ENCODE measurements at places on chromosomes 12 and 14.
A peak's percentile ranks its signal among the peaks of the same experiment; 100 is the strongest.

DNA sequence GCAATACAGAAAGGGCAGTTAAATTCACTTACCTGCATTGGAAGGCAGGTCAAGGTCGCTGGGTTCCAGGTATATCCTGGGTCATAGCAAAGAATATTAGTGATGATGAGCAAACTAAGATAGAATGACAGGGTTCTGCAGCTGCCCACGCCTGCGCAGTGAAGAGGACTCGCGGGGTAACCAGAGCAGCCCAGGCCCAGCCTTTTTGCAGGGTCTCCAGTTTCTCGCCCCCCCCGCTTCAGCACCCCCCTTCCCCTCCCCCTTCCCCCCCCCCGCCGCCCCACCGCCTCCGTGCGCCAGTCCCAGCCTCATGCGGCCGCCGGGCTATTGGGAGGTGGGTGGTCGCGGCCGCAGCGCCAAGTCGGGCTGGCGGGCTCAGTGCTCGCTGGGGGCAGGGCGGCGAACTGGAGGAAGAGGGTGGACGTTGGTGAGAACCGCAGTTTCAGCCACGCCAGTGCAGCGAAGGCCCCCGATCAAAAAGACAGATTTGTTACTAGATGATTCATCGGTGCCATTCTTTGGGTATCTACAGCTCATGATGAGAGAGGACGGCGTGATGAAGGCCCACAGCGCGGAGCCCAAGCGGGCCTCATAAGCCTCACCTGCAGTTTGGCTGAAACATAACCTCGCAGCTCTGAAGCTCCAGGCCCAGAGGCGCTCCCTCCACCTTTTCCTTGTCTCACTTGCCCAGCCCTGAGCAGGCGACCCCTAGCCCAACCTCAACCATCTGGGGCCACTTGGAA lies 20.2 kb downstream of the SLC2A3 start:
- no peak for DNase-seq

DNA sequence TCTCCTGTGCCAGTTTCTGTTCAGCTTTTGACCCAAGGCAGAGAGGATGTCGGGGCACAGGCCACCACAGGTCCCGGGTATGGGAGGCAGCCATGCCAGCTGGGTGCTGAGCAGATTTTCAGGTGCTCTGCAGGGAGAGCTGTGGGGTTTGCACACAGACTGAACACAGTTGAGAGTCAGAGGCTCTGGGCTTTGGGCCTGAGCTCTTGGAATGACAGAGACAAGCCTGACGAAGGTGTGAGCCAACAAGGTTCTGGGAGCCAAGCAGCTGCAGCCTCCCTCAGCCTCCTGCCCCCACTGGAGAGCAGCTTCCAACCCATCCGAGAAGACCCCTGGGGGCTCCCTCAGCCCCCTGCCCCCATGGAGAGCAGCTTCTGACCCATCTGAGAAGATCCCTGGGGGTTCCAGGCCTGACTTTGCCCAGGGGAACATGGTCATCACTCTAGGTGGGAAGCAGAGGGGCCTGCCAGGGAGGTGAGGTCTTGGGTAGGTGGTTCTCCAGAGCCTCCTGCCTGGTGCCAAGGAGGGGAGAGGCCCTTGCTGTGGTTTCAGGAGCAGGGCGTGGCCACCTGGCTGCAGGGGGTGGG lies 13.8 kb downstream of the FBRSL1 start:
- DNase-seq, result no peak

GRCh38 chr14:104143521-104144452 lies 5.4 kb downstream of the KIF26A start:
- no peak for DNase-seq

- DNase-seq, result no peak
Observed at GRCh38 chr12:29024117-29024516, 125.0 kb upstream of the FAR2 start.

DNA sequence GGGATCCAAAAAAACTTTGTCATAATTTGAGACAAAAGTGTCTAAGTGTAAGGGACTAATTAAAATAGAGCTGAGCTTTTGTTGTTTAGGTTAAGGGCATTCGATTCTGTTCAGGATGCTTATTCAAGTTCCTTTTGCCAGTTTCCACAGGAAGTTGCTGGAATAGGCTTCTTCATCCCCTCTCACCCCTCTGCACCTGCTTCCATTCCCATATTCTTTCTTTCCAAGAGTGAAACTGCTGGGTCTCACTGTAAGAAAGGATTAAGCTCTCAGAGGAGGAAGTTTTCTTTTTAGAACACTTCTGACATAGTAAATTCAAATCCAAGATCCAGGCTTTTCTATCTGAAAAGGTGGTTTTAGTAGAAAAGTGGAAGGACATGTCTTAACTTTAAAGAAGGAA lies 61.4 kb downstream of the POLR3B start:
- DNase-seq, result no peak

DNA sequence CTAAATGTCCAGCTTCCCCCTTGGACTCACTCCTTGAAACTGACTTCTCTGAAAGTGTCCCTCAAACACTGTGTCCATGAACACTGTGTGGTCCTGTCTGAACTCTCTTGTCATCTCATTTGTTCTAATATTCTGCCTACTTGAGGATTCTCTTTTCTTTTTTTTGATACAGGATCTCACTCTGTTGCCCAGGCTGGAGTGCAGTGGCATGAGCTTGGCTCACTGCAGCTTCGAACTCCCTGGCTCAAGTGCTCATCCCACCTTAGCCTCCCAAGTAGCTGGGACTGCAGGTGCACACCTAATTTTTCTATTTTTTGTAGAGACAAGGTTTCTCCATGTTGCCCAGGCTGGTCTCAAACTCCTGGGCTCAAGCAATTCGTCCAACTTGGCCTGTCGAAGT lies 4.9 kb upstream of the HEBP1 start:
- no peak for DNase-seq

- DNase-seq, result no peak
Observed at GRCh38 chr12:105273601-105274000, 37.6 kb upstream of the APPL2 start.

- DNase-seq, result no peak
Observed at GRCh38 chr12:80551897-80552296, 107.9 kb downstream of the PTPRQ start.

DNA sequence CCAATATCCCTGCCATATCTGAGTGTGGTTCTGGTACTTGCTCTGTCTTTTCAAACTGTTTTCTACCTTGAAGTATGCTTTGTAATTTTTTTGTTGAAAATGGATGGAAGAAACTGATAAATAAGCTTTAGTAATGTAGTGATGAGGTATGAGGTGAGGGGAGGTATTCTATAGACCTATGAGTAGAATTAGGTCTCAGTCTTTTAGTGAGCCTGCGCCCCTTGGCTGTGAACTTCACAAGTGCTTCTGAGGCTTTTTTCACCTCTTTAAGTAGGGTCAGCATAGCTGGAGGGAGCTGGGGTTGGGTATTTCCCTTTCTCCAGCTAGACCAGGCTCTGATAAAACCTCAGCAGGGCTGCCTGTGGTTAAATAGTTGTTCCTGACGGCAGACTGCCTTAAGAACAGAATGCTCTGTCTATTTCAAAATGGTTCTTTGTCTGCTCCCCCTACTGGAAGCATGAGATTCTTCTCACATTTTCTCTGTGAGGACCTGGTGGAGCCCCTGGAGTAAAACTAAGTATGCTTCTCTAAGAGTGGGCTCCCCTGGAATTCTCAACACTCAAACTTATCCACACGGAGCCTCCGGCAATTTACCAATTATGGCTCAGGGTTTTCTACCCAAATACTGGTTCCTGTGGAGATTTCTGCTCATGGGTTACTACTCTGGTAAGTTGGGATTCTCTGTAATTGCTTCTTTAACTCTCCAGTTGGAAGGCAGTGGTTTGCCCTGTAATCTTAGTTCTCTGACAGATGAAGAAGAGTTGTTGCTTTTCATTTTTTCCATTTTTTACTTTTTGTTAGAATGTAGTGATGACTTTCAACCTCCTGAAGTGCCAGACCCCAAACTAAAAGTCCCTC lies 13.1 kb downstream of the KRT5 start:
- no peak for DNase-seq

DNA sequence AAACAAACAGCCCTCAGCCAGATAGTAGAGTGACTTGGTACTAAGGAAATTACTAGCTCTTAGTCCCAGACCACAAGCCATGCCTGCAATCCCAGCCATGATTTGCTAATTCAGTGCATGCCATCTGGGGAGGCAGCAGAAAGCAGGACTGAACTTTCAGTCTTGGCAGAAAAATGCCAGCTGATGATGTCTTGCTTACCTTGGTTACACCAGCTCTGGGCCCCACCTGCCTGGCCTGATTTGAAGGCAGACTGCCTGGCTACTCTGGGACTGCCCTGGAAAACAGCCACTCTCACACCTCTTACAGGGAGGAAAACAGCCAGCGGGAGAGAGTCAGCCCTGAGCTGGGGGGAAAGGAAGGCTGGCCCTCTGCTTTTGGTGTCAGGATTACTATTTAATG lies 4.6 kb upstream of the UNC119B start:
- DNase-seq, result no peak

DNA sequence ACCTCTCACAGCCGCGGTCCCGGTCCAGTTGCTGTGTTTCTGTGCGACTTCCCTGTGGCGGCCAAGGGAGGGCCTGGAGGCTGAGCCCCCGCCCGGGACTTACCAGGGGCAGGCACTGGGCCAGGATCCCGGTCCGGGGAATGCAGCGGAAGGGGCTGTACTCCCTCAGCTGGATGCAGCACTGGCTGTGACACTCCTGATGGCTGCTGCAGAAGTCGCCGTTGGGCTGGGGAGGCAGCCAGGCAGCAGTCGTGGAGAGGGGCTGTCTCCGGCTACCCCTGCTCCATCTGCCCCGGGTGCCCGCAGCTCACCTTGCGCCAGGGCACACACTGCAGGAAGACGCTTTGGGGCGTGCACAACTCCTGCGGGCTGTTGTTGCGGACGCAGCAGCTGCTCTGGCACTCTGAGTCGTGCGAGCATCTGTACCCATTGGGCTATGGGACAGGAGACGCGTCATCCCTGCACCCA lies 6.2 kb downstream of the LRCOL1 start:
- no peak for DNase-seq

DNA sequence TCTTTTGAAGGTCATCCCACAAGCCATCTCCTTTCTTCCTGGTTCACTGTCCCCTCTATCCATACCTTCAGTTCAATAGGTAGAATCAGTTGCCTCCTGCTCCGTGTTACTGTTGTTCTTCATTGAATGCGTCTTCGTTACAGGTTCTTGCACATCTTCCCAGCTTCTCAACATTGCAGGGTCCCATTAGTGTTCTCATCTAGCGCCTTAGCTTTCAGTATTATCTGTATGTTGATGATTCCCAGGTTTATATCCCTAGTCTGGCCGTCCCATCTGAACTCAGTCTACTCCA lies 2.0 kb downstream of the SCFD1 start:
- no peak for DNase-seq

- no peak for DNase-seq
Observed at GRCh38 chr14:105312973-105313372, 1.6 kb upstream of the PACS2 start.

GRCh38 chr14:106845286-106846087 lies 1319.1 kb downstream of the TMEM121 start:
- peak; percentile 27 for DNase-seq

GRCh38 chr14:76123426-76124225 lies 28.1 kb upstream of the GPATCH2L start:
- DNase-seq, result no peak

DNA sequence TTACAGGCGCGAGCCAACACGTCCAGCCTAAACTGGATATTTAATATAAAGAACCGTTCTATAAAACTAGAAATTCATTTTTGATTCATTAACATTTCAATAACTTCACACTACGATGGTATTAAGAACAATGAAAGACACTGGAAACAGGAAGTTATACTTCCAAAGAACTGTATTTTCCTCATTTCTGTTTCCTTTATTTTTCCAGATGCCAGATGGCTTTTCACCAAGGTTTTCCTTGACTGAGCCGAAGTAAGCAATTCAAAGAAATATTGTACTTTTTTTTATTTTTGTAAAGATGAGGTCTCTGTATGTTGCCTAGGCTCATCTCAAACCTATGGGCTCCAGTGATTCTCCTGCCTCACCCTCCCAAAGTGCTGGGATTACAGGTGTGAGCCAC lies 28.2 kb downstream of the EEA1 start:
- DNase-seq, result no peak

- DNase-seq, result no peak
Observed at GRCh38 chr14:32329690-32330285, 690 bp downstream of the AKAP6 start.

GRCh38 chr12:20063116-20063515 lies 305.2 kb upstream of the PDE3A start:
- DNase-seq, result no peak

- no peak for DNase-seq
Observed at GRCh38 chr12:12622418-12622817, 10.7 kb downstream of the CREBL2 start.

DNA sequence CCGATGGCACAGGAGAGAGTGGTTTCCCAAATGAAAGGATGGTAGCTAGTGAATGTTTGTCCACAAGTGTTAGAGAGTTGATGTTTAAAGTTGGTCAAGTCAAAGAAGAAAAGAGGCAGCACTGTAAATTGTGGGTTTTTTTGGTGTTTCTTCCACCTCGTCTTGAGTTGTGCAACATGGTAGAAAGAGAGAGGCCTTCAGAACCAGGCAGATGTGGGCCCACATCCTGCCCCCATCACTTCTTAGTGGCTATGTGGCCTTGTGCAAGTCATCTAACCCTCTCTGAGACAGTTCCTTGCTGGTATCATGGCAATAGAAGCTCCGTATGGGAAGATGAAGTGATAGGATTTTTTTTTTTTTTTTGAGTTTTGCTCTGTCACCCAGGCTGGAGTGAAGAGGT lies 60.8 kb downstream of the NDUFA12 start:
- DNase-seq, result no peak

- DNase-seq, result no peak
Observed at GRCh38 chr12:56198836-56199235, 9.6 kb upstream of the SMARCC2 start.

- DNase-seq, result no peak
Observed at GRCh38 chr14:21408147-21408546, 24.3 kb upstream of the SUPT16H start.

DNA sequence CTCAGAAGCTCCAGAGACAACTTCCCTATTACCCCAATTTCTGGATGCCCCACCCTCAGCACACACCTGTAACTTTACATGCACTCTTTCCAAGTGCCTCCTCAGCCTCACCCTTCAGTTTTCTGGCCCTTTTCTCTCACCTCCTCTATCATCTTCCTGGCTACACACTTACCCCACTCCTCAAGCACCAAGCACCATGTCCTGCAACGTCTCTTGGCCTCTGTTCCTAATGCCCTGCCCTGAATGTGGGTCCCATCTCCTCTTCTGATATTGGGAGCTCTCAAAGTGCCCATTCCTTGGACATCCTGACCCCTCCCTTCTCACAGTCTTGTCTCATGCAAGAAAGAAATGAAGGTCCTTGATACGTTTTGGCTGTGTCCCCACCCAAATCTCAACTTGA lies 1.2 kb downstream of the KRT72 start:
- DNase-seq, result no peak

- no peak for DNase-seq
Observed at GRCh38 chr12:89618113-89618862, 90.3 kb downstream of the ATP2B1 start.
